Body of pancreas (tissue), 4 donors: ENCODE measurements at places on chromosomes 2 and 18. TPM values are rescaled to one million over a fixed set of nuclear protein-coding genes. Genes with fewer than 3 reads are reported as not detected.

GRCh38 chr2:23734416-23734815 lies 192.5 kb downstream of the ATAD2B start:
- no peak overlapping the region for H3K4me3 ChIP-seq
- no peaks in the 10 kb centered on the region for H3K36me3 ChIP-seq
- no peak for DNase-seq
- no peak overlapping the region for H3K27ac ChIP-seq
- no peaks in the 10 kb centered on the region for H3K4me1 ChIP-seq
- no peaks in the 10 kb centered on the region for H3K27me3 ChIP-seq

GRCh38 chr18:8571399-8571798 lies 37.8 kb upstream of the RAB12 start:
- no peak for DNase-seq
- no peak overlapping the region for H3K4me3 ChIP-seq
- H3K4me1 ChIP-seq: no peaks in the 10 kb centered on the region

DNA sequence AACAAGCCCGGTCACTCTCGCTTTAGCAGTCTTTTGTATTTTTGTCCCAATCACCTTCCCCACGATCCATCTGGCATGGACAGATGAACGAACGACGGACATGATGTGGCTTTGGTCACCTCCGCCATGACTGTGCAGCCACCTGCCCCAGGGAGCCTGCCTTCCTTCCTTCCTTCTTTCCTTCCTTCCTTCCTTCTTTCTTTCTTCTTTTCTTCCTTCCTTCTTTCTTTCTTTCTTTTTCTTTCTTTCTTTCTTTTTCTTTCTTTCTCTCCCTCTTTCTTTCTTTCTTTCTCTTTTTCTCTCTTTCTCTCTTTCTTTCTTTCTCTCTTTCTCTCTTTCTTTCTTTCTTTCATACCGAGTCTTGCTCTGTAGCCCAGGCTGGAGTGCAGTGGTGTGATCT lies 39.0 kb downstream of the ATP8B1 start:
- H3K27me3 ChIP-seq: no peaks in the 10 kb centered on the region
- no peak overlapping the region for H3K27ac ChIP-seq
- H3K36me3 ChIP-seq: no peaks in the 10 kb centered on the region
- no peak overlapping the region for H3K4me3 ChIP-seq
- H3K4me1 ChIP-seq: peaks cover 26% of the 10 kb centered on the region

GRCh38 chr2:98944775-98945174 lies 8.8 kb upstream of the CRACDL start:
- no peaks in the 10 kb centered on the region for H3K36me3 ChIP-seq
- H3K27me3 ChIP-seq: no peaks in the 10 kb centered on the region
- no peak overlapping the region for H3K27ac ChIP-seq
- H3K4me1 ChIP-seq: peaks cover 8% of the 10 kb centered on the region
- DNase-seq: no peak
- no peak overlapping the region for H3K4me3 ChIP-seq

DNA sequence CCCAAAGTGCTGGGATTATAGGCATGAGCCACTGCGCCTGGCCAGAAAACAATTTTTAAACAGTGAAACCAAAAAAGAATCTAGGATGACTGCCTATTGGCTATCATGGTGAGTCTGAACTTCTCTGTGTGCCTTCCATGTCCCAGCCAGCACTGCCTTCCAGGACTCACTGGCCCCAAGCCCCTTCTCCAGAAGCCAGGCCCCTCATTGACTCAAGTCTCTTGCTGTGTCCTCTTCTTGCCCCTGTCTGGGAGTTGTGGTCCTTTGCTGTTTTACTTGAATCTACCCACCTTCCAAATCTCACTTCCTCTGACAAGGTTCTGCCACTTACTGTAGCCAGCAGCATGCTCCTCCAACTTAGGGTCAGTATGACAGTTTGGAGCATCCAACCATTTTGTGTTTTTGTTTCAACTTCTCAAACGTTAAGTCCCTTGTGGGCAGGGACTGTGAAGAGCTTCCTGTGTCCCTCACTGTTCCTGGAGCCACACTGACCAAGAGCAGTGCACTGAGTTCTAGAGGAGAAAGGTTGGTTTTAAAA lies 41.7 kb downstream of the ST3GAL5 start:
- DNase-seq: no peak
- H3K36me3 ChIP-seq: no peaks in the 10 kb centered on the region
- no peak overlapping the region for H3K4me3 ChIP-seq

Gene NT5DC4
- not detected for total RNA-seq
